ENCODE measurements at places on chromosomes 12 and 14.

GRCh38 chr14:89215531-89215930 lies 201.5 kb downstream of the FOXN3 start:
- DNase-seq: no peak

- DNase-seq: no peak
Observed at GRCh38 chr12:115473257-115473956, 789.4 kb upstream of the TBX3 start.

GRCh38 chr12:28799348-28799747 lies 349.7 kb upstream of the FAR2 start:
- DNase-seq: no peak

DNA sequence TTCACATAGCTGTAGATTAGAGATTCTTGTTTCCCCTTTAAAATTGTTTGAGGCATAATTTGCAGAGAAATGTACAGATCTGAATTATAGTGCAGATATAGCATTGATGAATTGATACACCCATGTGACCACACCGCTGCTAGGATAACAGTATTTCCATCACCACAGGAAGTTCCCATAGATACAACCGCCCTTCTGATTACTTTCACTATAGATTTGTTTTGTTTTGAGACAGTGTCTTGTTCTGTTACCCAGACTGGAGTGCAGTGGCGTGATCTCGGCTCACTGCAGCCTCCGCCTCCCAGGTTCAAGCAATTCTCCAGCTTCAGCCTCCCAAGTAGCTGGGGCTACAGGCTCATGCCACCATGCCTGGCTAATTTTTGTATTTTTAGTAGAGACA lies 8.8 kb upstream of the ASPG start:
- DNase-seq: no peak

- DNase-seq: no peak
Observed at GRCh38 chr12:76560086-76560491, 518 bp upstream of the OSBPL8 start.

DNA sequence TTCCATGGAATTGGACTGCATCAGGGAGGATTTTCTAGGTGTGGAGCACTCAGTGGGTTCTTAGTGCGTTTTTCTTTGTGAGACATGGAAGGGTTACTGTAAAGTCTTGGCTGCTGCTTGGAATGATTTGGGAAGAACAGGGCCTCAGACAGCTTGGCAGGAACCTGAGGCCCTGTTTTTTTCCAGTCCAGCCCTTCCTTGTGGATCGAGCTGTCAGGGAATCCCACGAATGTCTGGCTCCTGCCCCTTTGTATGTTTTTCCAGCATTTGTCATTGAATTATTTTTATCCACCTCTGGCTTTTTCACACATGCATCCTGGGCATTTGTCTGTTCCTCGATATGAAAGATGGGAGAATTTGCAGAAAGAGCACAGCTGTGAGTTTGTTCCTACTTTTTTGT lies 158.5 kb downstream of the TGFB3 start:
- DNase-seq: no peak

GRCh38 chr12:105083031-105083430 lies 1.2 kb downstream of the ALDH1L2 start:
- no peak for DNase-seq

DNA sequence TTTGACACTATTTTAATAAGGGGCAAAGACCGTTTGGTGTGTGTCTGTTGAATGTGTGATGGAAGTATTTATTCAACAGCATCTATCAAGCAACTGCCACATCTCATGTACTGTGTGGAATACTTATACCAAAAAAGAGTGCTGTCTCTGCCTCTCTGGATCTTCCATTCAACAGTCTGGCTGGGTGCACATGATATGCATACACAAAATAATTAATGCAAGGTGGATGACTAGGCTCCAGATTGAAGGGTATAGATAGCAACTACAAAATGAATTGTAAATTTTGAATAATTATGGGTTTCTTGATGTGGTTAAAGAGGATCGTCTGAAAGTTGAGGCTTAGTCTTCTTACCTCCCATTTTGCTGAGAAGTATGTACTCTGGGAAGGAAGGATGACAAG lies 145.9 kb upstream of the OTX2 start:
- no peak for DNase-seq

DNA sequence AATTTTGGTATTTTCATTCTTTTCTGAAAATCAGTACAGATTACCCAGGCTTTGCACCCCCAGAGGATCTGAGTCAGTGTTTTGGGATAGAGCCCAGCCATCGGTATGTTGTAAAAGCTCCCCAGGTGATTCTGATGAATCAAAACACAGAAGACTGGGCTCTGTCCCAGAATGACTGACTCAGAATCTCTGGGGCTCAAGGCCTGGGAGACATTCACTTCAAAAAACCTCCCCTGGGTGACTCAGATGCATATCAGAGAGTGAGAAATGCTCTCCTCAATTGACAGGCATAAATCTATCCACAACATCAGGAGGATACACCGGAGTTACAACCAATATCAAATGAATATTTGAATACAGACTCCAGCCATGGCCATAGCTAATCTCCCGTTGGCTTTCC lies 32.6 kb downstream of the SLC35F4 start:
- no peak for DNase-seq

DNA sequence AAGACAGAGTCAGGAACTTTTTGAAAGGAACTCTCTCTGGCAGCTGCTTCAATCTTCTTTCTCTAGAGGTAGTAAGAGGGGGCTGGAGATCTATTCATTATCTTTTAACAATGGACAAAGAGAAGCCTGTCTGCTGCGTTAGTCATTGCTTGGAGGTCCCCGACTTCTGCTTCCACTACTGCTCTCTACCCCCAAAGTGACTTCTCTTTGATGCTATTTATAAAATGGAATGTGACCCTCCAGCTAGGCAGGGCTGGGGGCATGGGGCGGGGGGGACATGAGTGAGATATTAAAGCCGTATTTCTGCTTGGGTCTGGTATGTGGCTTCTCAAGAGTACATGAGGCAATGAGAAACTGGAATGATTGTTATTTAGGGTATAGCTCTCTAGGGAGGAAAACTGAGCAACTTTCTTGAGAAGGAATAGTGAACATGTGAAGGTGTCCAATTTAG lies 41.4 kb upstream of the NUDT4 start:
- DNase-seq: no peak

- DNase-seq: no peak
Observed at GRCh38 chr12:29581631-29582030, 84.1 kb upstream of the OVCH1 start.
